ENCODE measurements at places on chromosomes 6 and 20. TPM values are rescaled to one million over a fixed set of nuclear protein-coding genes. Genes with fewer than 3 reads are reported as not detected.

The SGK2 gene
- 73.0 TPM for polyA plus RNA-seq

The NANP gene
- polyA plus RNA-seq, result 7.7 TPM

The ZNF391 gene
- 13.5 TPM for polyA plus RNA-seq

The ULBP2 gene
- polyA plus RNA-seq, result 0.88 TPM

The OPRM1 gene
- polyA plus RNA-seq, result 0.08 TPM

The PRICKLE4 gene
- polyA plus RNA-seq, result 6.8 TPM

The RAET1L gene
- polyA plus RNA-seq, result not detected

The FAM83C gene
- not detected for polyA plus RNA-seq

The HFE gene
- 9.4 TPM for polyA plus RNA-seq

DNA sequence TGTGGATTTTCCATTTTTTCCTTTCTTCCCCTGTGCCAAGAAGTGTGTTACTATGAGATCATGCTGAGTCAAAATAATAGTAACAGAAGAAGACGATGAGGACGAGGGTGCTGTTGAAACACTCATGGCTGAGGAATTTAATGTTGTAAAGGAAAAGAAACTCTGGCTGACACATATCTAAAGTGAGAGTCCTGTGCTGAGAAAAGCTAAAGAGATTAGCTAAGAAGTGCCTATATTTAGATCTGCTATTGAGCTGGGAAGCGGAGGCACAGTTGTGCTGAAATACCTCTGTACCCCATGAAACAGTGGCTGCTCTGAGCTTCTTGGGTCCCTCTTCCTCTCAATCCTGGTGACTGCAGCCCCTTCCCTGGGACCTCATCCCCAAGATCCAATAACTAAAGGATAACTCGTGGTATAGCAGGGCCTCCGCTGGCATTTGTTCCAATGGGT lies 1.1 kb upstream of the SYTL3 start:
- no peak for DNase-seq

DNA sequence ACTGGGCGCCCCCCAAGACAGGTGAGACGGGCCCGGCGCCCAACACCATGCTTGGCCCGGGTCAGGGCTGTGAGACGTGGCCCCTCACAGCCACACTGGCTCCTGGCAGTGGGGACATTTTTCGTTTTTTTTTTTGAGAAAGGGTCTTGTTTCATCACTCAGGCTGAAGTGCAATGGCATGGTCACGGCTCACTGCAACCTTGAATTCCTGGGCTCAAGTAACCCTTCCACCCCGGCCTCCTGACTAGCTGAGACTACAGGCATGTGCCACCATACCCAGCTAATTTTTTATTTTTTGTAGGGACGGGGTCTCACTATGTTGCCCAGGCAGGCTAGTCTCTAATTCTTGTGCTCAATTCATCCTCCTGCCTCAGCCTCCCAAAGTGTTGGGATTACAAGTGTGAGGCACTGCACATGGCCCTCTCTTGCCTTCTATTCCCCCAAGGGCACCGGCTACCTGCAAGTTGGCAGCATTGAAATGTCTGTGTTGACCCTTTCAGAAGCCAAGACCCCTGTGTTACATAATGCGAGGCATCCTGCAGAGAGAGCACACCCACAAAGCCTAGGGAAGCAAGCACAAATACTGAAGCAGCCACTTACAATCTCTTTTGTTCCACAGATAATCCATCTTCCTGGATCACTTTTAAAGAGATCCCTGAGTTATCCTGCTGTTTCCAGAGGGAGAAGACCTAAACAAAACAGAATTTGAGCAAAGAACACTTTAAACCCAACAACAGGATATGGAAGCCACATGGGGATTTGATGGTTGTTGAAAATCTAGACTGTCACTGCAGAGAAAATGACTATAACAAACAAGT lies 57.5 kb upstream of the SLC4A11 start:
- DNase-seq, result peak; percentile 19

DNA sequence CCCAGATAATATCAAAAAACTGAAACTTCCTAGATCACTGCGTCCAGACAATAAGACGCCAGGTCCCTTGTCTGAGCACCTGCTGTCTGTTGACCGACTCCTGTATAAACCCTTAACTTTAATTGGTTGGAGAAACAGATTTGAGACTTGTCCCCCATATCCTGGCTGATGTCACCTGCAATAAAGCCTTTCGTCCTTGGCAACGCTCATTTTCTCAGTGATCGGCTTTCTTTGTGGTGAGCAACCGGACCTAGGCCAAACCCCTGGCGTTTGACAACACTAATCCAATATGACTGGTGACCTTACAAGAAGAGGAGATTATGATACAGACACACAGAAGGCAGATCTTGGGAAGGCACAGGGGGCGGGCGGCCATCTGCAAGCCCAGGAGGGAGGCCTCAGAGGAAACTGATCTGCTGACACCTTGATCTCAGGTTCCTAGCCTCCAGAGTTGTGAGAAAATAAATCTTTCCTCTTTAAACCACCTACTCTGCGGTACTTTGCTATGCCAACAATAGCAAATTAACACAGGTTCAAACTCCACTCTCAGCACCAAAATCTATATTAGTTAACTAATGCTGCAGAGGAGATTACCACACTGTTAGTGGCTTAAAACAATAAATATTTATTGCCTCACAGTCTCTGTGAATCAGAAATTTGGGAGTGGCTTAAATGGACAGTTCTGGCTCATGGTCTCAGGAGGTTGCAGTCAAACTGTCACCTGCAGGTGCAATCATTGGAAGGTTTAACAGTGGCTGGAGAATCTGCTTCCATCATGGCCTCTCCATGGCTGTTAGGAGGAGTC lies 178.7 kb downstream of the OTOR start:
- no peak for DNase-seq

DNA sequence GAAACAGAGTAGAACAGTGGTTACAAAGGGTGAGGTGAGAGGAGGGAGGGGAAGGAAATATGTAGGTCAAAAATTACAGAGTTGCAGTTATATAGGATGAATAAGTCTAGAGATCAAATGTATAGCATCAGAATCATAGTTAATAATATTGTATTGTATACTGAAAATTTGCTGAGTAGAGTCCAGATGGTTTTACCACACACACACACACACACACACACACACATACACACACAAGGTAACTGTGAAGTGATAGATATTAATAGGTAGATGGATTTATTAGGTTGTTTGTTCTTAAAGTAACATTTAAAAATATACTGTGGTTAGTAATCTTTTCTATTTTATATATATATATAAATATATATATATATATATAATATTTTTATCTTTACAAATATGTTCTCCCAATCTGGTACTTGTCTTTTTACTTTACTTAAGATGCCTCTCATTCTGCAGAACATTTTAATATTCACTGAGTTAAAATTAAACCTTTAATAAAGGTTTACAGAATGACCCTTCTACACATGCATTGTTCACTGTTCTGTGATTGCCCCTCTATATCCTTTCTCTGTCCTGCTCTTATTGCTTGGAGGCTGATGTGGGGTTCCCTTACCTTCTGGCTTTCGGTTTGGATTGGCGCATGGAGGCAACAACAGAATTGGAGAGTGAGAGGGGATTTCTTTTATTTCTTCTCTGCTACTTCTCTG lies 408 bp downstream of the PTCHD4 start:
- no peak for DNase-seq

DNA sequence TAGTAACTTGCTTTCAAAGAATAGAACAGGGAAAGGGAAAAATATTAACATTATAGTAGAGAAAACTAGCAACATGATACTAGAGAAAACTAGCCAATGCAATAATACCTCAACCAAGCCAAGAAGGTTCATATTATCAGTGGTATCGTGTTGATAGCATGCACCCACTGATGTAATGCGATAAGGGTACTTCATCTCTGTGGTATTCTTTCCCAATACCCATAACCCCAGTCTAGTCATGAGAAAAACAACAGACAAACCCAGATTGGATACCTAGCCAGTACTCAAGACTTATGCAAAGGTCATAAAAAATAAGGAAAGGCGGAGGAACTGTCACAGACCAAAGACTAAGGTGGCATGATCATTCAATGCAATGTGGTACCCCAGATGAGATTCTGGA lies 21.0 kb downstream of the BLOC1S5 start:
- no peak for DNase-seq

- DNase-seq, result no peak
Measured at GRCh38 chr6:162306616-162307015, 420.9 kb downstream of the PRKN start.

DNA sequence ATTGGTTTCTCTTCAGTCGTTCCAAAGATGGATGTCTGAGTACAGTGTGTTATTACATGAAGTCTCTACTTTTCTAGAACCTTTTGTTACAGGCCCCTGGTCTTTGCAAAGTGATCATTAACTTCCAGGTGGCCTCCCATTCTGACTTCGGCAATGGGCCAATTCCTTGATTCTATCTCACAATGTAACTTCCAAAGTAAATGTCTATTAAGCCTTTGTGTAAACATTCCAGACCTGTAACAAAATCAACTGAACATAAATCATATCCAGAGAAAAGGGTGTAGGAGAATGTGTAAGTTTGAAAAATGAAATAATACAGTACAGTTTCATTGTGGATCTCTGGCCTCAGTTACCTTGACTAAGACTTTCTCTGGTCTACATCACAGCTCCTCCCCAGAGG lies 187.8 kb upstream of the JAG1 start:
- DNase-seq, result no peak
